ENCODE measurements at places on chromosomes 3 and 15.

GRCh38 chr3:100183608-100184125 lies 69.4 kb upstream of the FILIP1L start:
- DNase-seq, result no peak

DNA sequence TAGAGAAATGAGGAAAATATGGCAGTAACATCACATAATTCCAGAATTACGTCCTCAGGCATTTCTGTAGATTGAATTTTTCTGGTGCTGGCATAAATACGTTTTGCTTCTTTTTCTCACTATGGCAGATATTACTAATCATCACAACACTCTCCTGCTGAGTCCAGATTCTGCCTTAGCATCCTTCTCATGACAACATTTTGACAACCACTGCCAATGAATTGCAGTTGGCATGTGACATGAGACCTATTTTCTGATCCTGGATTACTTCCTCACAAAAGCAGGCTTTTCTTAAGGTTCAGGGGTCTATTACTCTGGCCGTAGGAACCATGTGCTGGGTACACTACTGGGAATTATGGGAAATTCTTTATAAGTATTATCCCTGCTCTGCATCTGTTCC lies 22.5 kb upstream of the ARL6 start:
- no peak for DNase-seq

DNA sequence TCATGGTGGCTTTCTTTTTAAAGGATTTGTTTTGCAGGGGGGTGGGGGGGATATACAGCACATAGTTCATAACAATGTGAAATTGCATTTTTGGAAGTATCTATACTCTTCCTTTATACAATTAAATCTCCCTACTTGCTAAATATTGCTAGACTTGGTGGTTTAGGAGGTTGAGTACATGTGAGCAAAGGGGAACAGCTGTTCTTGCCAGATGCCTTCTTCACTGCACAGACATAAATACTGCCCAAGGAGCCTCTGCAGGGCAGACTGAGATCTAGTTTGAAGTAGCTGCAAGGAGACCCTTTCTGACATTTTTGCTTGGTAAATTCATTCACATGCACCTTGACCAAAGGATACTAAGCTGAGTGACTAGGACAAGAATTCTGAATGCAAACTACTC lies 228.6 kb upstream of the IL12A start:
- DNase-seq, result no peak

DNA sequence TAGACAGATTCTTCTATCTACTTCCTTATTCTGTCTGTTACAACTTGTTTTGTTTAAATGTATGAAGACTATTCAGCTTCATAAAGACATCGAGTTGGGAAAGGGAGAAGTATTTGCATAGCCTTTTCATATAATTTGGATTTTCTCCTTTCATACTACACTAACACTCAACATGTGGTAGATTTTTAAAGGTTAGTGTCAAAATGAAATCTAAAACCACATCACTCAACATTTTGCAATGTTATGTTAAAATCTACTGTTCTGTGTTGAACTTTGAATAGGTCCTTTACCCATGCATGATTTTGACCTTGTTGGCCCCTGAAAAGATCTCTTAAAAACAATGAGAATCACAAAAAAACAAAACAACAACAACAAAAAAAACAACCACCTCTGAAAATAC lies 860.9 kb downstream of the ROBO1 start:
- no peak for DNase-seq

DNA sequence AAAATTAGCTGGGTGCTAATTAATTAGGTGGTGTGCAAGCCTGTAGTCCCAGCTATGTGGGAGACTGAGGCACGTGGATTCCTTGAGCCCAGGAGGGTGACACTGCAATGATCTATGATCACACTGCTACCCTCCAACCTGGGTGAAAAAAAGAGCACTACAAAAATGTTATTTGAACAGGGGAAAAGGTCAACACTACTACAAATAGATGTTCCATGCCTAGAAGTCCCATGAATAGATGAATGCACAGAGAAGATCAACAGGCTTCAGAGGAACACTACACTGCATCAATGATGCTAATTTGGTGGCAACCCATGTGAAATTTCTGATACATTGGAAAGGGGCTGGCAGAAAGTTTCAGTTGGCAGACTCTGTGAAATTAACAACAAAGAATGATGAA lies 105.4 kb upstream of the FHIT start:
- DNase-seq, result no peak

DNA sequence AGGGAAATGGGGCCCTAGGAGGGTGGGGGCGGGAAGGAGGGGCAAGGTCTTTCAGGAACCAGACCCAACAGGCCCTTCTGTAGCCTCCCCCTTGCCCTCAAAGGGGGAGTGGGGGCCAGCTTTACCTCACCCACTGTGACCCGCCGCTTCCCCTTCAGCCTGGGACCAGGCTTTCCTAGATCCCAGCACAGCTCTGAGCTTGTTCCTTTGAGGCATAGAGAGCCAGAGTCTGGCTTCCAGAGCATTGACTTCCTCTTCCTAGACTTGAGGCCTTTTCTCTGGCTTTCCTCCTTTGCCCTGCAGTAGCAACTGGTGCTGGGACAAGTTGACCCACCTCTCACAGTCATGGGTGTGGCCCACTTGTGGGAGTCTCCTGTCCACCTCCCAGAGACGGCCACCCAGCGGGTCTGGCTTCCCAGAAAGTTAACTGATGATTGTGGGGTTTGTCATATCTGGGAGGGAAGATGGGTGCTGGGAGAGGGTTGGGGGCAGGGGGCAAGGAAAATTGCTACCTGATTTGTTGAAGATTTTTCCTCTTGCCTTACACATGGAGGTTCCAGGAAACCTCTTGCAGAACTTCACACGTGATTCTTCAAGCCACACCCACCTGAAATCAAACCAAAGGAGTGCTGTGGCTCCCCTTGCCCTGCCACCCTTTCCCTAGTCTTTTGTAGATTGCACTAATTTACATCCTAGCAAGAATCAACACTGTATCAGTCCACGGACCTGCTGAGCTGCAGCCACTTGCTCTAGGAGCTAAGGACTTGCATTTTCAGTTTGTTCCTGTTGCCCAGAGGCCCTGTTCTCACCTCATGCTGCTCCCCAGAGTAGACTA lies 4.1 kb upstream of the CHST14 start:
- DNase-seq, result no peak

- DNase-seq, result no peak
Observed at GRCh38 chr3:35679409-35680080, 40.2 kb downstream of the ARPP21 start.

GRCh38 chr3:58179235-58180098 lies 31.3 kb downstream of the DNASE1L3 start:
- DNase-seq, result no peak

- no peak for DNase-seq
Observed at GRCh38 chr3:171640520-171641412, 169.5 kb downstream of the PLD1 start.

DNA sequence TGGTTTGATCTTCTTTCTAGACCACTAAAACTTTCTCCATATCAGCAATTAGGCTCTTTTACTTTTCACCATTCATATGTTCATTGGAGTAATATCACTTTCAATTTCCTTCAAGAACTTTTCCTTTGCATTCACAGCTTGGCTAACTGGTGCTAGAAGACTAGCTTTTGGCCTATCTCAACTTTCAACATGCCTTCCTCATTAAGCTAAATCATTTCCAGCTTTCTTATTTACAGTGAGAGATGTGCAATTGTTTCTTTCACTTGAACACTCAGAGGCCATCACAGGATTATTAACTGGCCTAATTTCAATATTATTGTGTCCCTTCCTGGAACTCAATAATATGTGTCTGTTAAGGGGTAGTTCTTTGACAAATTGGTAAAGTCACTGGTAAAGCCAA lies 42.8 kb upstream of the PLOD2 start:
- DNase-seq, result no peak

- DNase-seq, result no peak
Observed at GRCh38 chr3:49173116-49173791, 1.9 kb downstream of the KLHDC8B start.

- DNase-seq, result no peak
Observed at GRCh38 chr3:188421151-188421821, 267.3 kb downstream of the LPP start.

GRCh38 chr15:55588070-55588814 lies at the start of gene PYGO1:
PYGO1 (minus strand) TSS chr15:55588345; CDS start chr15:55587883, 462 bp downstream.
- no peak for DNase-seq

GRCh38 chr3:20935791-20936190 lies 749.8 kb upstream of the SGO1 start:
- DNase-seq, result no peak

DNA sequence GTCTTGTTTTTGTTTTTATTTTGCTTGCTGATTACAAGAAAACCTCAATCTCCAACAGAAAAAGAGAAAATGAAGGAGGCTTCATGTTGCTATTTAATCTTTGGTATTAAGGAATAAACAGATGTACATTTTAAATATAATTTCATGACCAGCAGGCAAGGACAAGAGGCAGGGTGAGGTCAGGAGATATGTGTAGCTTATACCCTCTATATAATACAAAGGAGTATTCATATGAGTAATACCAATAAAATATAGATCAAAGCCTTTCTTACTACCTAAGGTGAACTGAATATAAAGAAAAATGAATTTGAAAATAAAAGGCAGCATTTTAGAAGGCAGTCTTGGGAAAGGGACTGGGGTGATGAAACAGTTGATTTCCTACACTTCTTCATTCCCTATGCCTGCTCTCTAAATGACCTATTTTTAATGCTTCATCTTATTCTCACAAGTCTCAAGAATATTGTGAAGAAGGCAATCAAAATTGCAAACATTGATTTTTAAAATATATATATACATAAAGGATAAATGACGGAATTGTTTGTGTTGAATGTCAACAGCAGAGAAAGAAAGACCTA lies 8.6 kb upstream of the CBLB start:
- no peak for DNase-seq

DNA sequence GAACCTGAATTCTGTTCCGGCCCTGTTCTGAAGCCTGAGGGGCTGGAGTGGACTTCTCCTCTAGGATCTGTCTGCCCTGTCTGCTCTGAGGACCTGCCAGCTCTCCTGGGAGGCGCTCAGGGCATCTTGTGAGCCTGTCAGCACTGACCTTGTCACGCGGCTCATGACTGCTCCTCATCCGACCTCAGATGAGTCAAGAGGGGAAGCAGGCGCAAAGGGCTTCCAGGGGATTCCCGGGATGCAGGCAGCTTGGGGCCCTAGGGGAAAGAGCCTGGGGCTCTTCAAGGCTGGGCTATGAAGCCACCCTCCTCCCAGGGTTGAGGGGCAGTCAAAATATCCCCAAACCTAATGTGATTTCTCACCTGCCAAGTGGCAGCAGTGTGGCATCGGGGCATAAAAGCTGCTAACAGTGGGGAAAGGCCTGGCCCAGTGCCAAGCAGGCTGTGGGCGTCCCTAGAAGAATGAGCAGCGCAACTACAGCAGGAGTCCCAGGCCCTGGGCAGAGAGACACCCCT lies 27.6 kb upstream of the ANKDD1A start:
- DNase-seq, result peak; percentile 48

- no peak for DNase-seq
Observed at GRCh38 chr3:177932750-177933660, 603.2 kb upstream of the KCNMB2 start.

DNA sequence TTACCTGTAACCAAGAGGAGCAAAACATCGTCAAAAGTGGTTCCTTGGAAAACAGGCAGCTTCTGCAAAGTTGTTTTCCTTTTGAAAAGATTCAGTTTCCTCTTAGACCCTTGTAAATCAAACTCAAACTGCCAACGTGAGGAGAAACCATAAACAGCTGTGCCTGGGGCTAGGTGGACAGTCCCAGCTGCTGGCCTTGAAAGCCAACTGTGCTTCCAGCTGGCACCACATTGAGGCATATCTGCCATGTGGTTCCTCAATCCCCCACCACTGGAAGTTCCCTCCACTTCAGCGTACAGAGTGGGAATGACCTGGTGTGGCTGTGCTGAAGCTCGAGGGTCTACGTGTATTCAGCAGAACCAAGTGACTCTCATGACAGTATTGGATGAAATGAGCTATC lies 40.9 kb downstream of the HRH1 start:
- DNase-seq, result no peak

DNA sequence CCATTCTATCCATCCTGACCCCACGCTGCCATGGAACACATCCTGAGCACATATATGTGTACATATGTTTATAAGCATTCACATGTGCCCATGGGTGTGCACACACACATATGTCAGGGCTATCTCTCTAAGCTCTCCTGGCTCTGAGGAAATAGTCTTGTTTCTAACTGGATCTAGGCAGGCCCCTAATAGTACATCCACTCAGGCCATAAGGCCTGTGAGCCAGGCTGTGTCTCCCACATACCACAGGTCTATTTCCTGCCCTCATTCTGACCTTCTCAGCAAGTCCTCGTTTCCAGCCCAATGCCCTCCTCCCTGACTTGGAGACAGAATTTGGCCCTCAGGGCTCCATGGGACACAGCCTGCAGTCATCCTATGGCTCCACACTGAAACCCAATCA lies 284.8 kb upstream of the CTNNB1 start:
- no peak for DNase-seq

- DNase-seq, result no peak
Observed at GRCh38 chr3:55190331-55190730, 262.5 kb upstream of the LRTM1 start.

DNA sequence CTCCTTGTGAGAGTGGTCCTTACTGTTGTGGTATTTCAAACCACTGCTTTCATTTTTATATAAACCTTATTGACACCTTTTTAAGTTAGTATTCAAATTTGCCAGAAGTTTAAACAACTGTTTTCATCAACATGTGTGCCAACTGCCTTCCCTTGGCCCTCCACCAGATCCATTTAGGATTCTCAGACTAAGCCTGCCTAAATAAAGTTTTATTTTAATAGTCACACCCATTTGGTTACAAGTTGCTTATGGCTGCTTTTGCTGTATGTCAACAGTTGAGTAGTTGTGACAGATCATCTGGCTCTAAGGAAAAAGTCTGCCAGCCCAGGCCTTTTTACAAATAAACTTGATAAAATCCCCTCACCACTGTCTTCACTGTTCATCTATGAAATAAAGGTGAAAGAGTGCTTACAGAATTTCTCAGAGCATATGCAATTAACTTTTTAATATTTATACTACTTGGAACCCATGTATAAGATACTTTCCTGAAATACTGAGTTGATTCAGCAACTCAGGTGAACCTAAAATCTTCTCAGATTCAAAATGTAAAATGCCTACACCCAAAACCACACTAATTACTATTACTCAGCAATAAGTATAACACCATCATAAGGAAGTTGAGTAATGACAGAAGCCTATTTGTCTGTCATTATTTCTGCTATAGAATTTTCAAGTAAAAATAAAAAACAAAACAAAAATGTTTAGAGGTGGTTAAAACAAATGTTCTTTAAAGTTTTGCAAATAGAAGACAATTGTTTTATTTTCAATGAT lies 35.1 kb downstream of the PEAK1 start:
- DNase-seq, result no peak

- no peak for DNase-seq
Observed at GRCh38 chr3:133089906-133090485, 51.8 kb downstream of the TMEM108 start.
